ENCODE measurements at places on chromosomes 5 and 9.

DNA sequence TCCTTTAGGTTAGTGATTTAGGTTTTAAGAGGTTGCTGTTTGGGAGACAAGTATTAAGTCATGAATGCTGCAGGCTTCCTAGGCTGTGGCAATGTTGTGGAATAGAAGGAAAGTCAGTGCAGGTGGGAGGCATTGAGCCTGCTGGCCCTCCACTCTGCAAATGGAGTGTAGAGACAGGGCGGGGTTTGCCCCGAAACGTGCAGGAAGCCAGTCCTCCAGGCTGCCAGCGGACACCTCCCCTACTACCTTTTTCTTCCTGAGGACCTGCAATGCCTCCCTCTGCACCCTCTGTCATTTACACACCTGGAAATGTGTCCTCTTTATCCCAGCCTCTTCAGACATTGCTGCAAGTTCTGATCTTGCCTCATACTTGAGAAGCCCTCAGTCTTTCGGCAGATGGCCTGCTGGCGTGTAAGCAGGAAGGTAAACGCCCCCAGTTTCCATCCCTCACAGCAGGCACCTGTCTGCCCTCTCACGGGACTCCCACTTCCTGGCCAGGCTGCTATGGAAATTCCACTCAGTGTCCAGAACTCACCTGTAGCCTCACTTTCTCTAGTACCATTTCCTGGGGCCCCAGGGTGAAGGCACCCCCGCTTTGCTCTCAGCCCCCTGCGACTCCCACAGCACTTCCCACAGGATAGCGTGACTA is 81.6 kb upstream of the BOD1 start:
- no peak for DNase-seq

- no peak for DNase-seq
Measured at GRCh38 chr9:107323836-107324585, 40.9 kb downstream of the RAD23B start.

DNA sequence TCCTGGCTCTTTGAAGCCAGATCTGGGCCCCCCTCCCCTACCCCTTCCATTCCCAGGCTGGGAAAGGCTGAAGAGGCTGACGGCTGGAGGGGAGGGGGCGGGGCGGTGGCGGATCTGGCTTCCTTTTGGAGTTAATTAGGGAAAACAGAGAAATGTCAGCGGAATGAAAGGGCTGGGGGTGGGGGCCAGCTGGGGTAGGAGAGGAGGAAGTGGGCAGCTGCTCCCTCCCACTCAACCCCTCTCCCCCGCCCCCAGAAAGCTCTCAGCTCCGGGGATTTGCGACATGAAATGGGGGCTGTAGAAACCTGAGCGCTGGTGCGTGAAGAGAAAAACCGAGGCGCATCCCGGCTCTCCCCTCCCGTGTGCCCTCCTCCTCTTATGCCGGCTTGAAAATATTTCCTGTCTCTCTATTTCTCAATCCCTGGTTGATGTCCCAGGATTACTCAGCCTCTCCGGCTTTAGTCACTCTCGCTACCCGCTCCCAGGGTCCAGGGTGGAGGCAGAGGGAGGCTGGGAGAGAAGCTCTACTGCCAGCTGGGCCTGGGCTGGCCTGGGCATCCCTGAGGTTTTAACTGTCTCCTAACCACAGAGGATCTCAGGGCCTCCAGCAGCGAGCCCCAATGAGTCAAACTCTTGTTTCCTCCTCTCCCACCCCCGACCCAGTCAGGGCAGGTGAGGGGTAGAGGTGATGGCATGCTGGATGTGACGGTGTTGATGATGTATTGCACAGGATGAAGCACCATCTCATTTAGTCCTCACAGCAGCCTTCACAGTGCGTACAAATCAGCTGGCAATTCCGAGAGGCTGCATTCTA is 20.1 kb downstream of the PCDHGC5 start:
- peak; percentile 81 for DNase-seq

- DNase-seq, result no peak
Measured at GRCh38 chr5:14277385-14278320, 134.5 kb downstream of the TRIO start.

DNA sequence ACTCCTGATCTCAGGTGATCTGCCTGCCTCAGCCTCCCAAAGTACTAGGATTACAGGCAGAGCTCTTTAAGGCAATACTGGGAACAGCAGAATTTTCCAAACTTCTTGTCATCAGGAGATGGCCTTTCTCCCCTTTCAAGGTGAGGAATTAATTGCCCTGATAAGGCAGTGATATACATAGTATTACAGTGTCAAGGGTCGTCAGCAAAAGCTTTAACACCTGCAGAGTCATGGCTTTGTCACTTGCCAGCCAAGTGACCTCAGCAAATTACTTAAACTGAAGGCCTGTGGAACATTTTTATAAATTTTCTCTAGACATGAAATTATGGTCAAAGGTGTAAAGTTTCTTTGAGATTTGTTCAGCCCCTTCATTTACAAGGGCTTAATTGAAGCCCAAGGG is 59.5 kb downstream of the FBXO38 start:
- DNase-seq, result no peak

- DNase-seq, result peak; percentile 36
Measured at GRCh38 chr9:36922548-36922947, 111.5 kb downstream of the PAX5 start.

GRCh38 chr9:81150016-81150625 is 539.2 kb downstream of the TLE1 start:
- DNase-seq, result peak; percentile 19

- no peak for DNase-seq
Measured at GRCh38 chr9:69812068-69813000, 8.3 kb upstream of the CFAP95 start.

DNA sequence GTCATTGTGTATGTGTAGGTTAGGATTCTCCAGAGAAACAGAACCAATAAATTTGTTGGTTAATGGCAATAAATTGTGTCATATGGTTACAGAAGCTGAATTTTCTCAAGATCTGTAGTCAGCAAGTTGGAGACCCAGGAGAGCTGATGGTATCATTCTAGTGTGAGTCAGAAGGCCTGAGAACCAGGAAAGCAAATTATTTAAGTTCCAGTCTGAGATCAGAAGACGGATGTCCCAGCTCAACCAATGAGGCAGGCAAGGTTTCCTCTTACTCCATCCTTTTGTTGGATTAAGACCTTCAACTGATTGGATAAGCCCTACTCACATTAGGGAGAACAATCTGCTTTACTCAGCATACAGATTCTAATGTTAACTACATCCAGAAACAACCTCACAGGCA is 656.3 kb downstream of the ANXA1 start:
- DNase-seq, result no peak

GRCh38 chr9:68995776-68996175 is 18.1 kb downstream of the PRKACG start:
- DNase-seq, result no peak

- no peak for DNase-seq
Measured at GRCh38 chr5:33964132-33964700, 20.3 kb downstream of the SLC45A2 start.

GRCh38 chr5:146039420-146039819 is 66.0 kb downstream of the PLAC8L1 start:
- DNase-seq, result no peak

DNA sequence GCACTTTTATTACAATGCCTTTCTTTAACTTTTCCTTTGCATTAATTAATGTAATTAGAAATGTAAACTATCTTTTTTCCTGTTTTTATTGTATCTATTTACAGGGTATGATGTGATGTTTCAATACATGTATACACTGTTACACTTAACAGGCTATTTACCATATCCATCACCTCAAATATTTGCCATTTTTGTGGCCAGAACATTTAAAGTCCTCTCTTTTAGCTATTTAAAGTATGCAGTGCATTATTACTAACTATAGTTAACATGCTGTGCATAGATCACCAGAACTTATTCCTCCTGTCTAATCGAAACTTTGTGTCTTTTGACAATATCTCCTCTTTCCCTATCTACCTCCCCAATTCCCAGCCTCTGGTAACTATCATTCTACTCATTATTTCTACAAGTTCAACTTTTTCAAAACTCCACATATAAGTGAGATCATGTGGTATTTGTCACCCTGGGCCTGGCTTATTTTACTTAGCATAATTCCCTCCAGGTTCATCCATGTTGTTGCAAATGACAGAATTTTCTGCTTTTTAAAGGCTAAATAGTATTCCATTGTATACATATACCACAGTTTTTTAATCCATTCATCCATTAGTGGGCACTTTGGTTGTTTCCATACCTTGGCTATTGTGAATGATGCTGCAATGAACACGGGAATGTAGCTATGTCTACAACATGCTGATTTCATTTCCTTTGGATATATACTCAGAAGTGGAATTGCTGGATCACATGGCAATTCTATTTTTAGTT is 32.8 kb downstream of the OR2K2 start:
- no peak for DNase-seq

- no peak for DNase-seq
Measured at GRCh38 chr5:72147569-72147968, 40.3 kb downstream of the MAP1B start.

GRCh38 chr9:114552706-114553105 is 34.9 kb upstream of the ATP6V1G1 start:
- DNase-seq, result no peak

- DNase-seq, result no peak
Measured at GRCh38 chr9:96493757-96494156, 43.8 kb downstream of the HABP4 start.

DNA sequence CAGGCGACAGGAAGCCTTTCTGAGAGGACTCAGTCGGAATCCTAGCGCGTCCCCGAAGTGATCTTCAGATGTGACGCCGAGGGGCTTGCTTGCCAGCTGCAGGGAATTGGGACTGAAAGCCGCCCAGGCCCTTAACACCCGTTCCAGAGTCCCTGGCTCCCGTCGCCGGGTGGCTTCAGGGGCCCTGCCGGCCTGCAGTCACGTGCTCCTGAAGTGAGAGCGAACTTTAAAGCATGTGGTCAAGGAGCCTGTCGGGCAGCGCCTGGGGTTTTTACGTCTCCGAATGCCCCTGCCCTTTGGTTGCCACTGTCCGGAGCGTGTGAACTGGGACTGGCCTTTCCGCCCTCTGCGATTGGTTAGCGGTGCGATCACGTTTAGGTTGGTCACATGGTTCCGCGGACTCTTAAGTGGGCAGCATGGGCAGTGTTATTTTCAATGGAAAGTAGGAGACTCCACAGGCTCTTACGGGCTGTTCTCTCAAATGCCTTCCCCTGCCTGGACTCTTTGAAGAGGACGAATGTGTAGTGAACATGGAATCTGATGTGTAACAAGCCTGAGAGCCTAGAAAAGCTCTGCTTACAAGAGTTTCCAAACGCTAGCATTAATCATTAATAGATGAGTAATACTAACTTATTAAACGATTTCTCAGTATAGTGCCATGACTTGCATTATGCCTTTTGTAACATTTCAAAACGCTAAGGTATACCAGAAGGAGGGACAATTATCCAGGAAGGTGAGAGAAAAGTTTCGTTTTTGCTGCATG is 1.9 kb downstream of the VLDLR start:
- no peak for DNase-seq

- DNase-seq, result no peak
Measured at GRCh38 chr5:73698011-73698410, 72.0 kb downstream of the ARHGEF28 start.

- no peak for DNase-seq
Measured at GRCh38 chr5:135188233-135188914, 154.3 kb upstream of the PITX1 start.

DNA sequence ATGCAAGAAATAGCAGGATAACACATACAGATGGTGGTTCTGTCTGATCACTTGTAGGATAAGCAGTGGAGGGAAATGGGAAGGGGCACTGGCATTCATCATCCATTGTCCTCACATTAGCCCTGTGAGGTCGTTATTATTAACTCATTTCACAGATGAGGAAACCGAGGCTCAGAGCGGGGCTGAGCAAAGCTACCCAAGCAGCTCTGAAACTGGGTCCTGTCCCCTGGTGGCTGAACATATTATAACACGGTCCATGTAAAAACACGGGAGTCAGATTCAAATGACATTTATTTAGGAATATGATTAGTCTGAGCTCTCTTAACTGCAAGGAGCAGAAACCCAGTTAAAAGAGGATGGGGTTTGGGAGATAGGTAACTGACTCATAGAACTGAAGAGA is 43.1 kb downstream of the HRH2 start:
- DNase-seq, result no peak

DNA sequence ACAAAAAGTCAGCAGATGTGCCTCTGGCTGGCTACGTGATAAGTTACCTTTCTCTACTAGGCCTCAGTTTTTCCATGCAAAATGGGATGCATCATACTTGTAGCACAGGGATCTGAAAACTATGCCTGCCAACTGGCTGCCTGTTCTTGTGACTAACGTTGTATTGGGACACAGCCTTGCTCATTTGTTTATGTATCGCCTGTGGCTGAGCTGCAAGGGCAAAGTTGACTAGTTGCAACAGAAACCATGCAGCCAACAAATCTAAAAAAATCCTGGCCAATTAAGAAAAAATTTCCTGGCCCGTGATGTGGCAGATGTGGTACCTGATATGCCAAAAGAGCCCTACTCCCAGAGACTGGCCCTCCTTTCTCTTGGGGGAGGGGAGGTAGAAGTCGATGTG is 131.3 kb downstream of the SEC61B start:
- peak; percentile 36 for DNase-seq

- no peak for DNase-seq
Measured at GRCh38 chr9:90854637-90855175, 53.1 kb downstream of the SYK start.

DNA sequence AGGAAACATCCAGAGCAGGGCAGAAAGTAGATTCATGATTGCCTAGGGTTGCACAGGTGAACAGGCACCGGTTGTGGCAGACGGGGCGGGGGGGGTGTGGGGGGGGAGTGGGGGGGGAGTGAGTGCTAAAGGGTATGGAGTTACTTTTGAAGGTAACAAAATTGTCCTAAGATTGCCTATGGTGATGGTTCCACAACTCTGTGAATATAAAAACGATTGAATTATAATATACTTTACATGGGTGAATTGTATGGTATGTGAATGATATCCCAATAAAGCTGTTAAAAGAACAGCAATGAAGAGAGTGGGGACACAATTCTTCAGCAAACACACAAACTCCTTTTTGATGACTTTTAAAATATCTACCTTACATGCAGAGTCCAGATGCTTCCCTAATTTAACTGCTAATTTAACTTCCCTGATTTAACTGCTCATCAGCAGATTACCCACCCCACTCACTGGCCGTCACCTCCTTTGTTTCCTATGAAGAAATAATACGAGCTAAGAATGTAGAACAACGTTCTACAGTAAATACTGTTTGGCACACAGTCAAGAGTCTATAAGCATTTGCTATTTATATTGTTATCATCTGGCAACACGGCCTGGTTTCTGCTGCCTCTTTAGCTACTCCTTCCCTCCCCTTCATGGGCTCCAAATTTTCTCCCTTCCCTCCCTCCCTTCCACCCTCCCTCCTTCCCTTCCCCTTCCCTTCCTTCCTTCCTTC is 83.5 kb downstream of the PTCH1 start:
- DNase-seq, result no peak

DNA sequence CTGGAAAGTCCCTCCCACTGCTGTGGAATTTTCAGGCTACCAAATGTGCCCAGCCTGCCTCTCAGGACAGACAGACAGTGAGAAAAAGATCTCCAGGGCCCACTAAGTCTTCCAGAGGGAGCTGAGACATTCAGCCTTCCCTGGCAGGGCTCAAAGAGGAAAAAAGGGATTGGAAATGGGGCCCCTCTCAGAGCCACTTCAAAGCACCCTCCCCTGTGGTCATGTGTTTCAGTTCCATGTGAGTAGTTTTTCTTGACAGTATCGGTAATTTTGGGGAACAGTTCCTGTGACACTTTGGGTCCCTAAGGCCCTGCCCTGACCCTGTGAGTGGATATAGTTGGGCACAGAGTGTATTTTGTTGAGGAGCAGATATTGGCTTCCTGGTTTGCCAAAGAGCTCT is 25.0 kb downstream of the LARP1 start:
- DNase-seq, result no peak
